ENCODE measurements at places on chromosomes 4 and X.

DNA sequence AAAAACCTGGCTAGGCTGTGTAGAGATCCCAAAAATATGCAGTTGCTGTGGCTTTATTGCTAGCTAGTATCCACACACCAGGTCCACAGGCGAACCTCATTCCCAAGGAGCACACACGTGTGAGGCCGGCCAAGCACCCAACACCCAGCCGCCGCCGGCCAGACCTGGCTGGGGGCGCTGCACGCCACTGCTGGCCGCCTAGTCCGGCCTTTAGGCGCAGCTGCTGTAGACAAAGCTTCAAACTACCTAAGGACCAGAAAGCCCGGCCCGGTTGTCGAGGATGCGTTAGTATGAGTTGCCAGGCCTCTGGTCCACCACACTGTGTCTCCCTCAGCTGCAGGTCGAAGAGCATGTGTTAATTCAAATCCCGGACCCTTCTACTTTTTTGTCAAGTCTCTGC lies 3.1 kb downstream of the POU3F4 start:
- DNase-seq: no peak

DNA sequence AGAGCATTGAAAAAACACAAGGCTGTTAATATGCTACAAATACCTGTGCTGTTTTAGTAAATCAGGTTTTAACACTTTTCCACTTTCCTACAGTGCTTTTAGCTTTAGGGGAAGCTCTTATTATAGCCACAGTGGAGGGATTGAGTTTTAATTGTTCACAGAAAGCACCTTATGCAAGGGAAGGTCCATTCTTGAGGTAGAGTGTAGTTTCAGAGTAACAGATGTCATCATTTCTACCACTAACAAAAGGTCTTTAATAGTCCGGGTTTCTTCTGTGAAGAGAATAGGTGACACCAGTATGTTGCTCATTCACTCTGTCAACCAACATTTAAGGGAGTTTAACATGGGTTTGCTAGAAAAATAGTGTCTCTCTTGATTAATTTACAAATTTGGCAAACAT lies 104.4 kb downstream of the STIM2 start:
- no peak for DNase-seq

- no peak for DNase-seq
Observed at GRCh38 chr4:77044461-77045150, 31.2 kb downstream of the CCNI start.

- no peak for DNase-seq
Observed at GRCh38 chrX:18757956-18758932, 50.8 kb downstream of the PPEF1 start.

DNA sequence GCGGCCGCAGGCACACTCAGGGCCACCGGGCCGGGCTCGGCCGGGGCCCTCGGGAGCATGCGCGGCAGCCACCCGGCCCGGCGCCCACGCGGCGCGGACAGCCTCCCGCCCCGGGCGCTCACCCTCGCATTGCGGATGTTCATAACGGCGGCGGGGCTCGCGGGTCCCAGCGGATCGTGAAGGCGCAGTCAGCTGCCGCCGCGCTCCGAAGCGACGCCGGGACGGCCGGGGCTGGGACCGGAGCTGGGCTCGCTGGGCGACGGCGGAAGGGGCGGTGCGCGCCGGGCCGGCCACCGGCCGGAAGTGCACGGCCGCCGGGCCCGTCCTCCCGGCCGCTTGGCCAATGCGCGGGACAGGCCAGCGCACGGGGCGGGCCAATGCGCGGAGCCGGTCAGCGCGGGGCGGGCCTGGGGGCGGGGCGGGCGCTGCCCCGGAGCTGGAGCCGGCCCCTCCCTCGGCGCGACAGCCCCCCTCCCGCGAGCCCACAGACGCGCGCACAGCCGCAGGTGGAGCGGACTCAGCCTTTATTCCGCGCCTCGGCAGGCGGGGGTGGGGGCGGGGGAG lies at the start of gene NAA10:
TSS of gene NAA10 (minus strand) at position 276 of the 564 bp plus-strand sequence. CDS start at position 143, 133 bp downstream.
- DNase-seq: no peak

GRCh38 chr4:26482508-26483462 lies 7.5 kb downstream of the CCKAR start:
- no peak for DNase-seq

- DNase-seq: no peak
Observed at GRCh38 chr4:174948826-174949225, 30.7 kb downstream of the ADAM29 start.

- no peak for DNase-seq
Observed at GRCh38 chr4:120736312-120736711, 186.2 kb downstream of the PRDM5 start.

DNA sequence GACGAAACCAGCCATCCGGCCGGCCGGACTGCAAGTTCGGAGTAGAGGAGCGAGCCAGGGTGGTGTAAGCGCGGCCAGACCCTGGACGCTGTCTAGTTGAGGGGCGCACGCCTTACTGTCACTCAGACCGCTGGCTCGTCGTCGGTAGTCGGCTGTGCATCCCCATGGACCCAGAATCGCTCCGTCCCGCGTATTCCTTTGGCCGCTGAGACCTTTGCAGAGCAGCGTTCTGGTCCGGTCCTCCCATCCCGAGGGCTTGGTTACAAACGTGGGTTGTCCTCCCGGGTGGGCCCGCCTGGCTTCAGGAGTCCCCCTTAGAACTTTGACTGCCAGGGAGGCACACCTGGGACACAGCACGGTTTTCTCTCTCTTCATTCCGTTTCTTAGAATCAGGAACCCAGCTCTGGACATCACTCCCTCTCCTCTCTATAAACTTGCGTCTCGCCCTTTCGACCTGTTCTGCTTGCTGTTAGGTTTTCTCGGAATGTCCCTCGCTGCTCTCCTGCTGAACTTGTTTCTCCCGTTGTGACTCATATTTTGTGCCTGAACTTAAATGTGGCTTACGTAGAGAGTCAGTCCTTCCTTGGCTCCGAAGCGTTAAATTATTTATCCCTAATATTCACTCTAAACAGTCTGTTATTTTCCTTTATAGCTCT lies 672 bp downstream of the PGM2 start:
- no peak for DNase-seq

GRCh38 chr4:169612871-169613859 lies 782 bp upstream of the NEK1 start:
- DNase-seq: no peak

DNA sequence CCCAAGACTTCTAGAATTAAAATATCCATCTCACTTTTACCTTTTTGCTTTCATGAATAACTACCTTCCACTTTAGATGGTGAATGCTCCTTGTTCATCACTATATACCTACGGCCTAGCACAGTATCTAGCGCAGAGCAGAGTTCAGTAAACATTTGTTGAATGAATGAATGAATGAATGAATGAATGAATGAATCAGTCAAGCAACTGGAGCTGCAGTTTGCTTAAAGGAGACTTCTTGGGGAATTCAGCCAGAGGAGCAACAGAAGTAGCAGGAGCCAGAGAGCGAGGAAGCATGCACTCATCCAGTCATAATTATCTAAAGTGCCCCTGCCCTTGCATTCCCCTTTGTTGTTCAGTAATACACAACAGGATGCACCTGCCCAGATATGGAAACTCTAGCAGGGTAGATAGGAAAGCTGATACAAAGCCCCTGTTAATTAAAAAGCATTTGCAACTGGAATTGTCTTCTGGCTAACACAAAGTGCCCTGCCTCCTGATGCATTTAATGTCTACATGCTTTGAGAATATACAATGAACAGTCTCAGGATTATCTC lies 103.0 kb upstream of the MBNL3 start:
- DNase-seq: no peak

GRCh38 chr4:10733481-10734062 lies 49.0 kb upstream of the CLNK start:
- DNase-seq: no peak

DNA sequence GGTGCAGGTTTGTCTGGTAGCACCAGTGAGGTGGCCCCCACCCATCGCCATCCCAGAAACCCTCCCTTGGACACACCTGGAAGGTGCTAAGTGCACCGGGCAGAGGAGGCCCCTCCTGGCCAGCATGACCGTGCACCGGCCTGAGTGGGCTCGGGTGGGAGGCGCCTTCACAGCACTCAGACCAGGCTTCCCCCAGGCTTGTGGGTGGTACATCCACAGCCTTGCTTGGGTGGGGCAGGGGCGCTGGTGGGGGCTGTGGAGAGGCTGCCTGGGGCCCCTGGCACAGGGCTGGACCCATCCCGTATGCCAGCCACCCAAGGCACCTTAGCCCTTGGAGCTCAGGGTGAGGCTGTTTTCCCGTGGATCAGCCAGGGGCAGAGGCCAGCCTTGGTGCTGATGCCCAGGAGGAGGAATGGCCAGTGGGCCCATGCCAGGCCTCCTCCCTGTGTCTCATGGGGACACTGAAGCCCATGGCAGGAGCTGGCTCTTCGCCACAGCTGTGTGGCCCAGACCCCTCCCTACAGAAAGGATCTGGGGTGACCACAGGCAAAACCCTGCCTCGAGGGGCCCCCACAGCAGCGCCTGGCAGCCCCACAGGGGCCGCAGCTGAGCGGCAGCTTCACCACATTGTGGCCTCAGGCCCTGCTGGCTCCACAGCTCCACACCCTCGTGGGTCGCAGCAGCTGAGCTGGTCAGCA lies 21.4 kb downstream of the NKX1-1 start:
- DNase-seq: no peak

DNA sequence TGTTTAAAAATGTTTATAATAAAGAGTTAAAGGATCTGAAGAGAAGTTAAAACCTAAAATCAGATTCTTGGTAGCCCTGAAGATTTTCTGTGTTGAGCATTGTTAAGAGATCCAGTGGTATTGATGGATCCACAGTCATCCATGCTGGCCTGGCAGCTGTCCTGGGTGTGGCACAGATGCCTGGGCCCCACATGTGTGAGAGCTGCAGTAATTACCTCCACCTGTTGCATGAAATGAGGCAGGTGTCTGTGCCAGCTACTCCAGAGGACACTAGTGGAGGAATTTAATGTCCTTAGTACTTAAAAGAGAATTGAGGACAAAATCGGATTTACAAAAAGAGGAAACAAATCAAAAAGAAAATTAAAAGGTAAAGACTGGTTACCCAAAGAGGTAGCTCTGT lies 44.0 kb downstream of the MGST2 start:
- no peak for DNase-seq

- DNase-seq: no peak
Observed at GRCh38 chr4:186002853-186003252, 66.1 kb upstream of the TLR3 start.
